Stimulated activated naive CD4-positive, alpha-beta T cell treated with Interleukin-2 at 50 U/mL for 16 hours (primary cell): ENCODE measurements at places on chromosomes 4 and X.

GRCh38 chrX:54358424-54359211 lies 772 bp upstream of the WNK3 start:
- DNase-seq = peak; percentile 13

- no peak for DNase-seq
Measured at GRCh38 chr4:121824171-121824527, 466 bp upstream of the CCNA2 start.

DNA sequence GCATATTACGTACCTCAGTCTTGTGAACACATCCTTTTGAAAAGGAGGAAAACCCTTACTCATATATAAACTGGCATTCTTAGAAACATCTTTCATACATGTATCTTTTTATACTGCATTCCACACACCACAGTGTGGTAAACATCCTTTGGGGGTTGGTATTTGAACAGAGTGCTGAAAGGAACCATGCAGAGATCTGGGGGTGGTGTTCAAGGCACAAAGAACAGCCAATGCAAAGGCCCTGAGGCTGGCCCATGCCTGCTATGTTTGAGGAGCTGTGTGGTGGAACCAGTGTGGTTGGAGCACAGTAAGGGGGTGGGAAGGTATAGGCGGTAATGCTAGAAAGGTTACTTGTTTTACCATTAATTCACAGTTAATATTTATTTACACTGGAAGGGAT lies 2.0 kb downstream of the ELK1 start:
- DNase-seq = no peak

DNA sequence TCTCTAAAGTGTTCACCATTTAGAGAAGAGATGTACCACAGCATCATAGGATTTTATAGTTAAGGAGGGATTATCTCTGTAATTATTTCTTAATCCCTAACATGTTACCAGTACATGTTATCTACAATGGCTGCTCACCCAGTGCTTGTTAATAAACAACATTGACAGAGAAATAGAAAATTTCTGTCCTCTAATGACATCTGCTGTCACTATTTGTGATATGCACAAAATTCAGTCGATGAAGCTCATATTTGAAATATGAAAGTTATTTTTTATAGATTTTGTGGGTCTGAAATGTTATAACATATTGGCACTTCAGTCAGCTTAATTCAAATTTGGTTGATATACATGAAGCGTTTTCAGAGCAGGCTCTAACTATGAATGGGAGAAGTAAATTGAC lies 48.8 kb upstream of the GRXCR1 start:
- DNase-seq = no peak

- DNase-seq = no peak
Measured at GRCh38 chrX:137792214-137792613, 226.3 kb downstream of the ZIC3 start.
